ENCODE measurements at places on chromosomes 1 and 21.

- DNase-seq, result no peak
These were observed at the start of gene KCNK2 for GRCh38 chr1:215082532-215083382. TSS of gene KCNK2 (plus strand) at chr1:215082737. CDS start at chr1:215083386, 649 bp downstream.

- DNase-seq, result no peak
These were observed 64.9 kb upstream of the GNG12 start for GRCh38 chr1:67898033-67898726.

DNA sequence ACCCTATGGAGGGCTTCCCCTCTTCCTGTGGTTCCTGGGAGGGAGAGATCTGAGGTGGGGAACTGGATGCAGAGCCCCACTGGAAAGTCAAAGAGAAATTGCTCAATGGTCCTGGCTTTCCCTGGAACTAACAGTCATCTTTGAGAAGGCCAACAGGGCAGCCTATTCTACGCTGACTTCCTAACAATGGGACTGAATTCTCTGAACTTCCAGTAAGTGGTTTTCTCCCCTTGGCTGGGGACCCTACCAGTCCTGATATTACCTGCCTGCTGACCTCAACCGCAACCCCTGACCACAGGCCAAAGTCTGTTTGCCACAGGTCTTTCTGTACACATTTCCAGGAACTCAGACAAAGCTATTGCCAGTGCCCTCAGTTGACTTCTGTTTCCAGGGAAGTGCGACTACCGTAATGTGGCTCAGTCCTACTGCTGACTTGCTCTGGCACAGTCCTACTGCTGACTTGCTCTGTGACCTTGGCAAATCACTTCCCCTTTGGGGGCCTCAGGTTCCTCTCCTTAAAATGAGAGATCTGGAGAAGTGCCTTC is 55.3 kb downstream of the C8B start:
- no peak for DNase-seq

DNA sequence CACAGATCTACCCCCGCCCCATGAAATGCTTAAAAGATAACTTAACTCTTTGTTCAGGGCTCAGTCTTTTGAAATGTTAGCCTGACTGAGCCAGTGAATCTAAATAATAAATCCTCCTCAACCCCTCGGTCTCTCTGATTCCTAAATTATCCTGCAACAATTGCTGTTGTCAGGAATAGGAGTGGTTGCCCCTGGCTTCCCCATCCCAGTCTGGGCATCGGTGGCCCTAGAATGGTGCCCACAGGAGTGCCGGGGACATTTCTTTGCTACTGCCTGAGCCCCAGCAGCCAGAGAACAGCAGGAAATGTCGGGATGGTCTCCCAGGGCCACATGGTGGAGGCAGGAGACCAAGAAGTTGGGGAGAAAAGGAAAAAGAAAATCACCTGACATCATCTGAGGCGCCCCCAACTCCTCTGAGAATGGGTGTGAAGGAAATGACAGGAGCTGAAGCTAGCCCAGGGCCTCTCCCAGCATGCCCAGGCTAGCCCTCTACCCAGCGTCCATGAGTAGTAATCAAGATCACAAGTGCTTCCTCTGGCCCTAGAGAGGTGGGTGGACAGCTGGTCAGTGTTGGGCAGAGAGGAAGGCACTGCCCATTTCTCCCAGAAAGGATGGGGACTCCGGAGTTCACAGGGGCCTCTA is 1.6 kb downstream of the PADI4 start:
- no peak for DNase-seq

DNA sequence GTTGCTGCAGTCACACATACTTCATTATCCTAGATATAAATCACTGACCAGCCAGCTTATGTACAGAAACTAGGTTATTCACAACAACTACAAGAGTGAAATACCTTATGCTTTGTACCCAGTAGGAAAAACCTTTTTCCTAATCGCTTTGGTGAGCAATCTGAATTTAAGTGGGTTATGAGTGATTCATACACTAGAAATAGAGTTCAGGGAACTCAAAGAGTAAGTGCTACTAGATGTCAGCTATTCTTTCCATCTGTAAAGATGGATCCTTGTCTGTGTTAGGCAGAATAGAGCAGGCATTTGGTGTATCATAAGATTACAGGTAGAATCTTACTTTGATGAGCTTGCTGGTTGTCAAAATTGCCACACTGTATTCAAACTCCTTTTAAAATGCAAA is 101.9 kb downstream of the ZNF644 start:
- DNase-seq, result no peak
